Kidney (tissue), 22 donors: ENCODE measurements at places on chromosomes 3 and 15. TPM values are rescaled to one million over a fixed set of nuclear protein-coding genes. Genes with fewer than 3 reads are reported as not detected.

DNA sequence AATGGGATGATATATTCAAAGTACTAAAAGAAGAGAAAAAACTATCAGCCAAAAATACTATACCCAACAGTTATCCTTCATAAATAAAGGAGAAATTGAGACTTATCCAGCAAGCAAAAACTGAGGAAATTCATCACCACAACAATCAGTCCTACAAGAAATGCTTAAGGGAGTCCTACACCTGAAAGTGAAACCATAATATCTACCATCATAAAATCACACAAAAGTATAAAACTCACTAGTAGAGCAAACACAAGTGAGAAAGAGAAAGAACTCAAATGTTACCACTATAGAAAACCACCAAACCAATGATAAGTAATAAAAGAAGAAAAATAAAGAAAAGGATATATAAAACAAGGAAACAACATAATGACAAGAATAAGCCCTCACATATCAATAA lies 103.6 kb upstream of the NEO1 start:
- H3K36me3 ChIP-seq, result no peaks in the 10 kb centered on the region
- H3K27me3 ChIP-seq, result no peaks in the 10 kb centered on the region
- no peak overlapping the region for H3K4me3 ChIP-seq
- DNase-seq, result no peak
- H3K4me1 ChIP-seq, result no peaks in the 10 kb centered on the region

IFRD2 gene
- 78.1 TPM for total RNA-seq

MOBP gene
- total RNA-seq, result 0.16 TPM

DNA sequence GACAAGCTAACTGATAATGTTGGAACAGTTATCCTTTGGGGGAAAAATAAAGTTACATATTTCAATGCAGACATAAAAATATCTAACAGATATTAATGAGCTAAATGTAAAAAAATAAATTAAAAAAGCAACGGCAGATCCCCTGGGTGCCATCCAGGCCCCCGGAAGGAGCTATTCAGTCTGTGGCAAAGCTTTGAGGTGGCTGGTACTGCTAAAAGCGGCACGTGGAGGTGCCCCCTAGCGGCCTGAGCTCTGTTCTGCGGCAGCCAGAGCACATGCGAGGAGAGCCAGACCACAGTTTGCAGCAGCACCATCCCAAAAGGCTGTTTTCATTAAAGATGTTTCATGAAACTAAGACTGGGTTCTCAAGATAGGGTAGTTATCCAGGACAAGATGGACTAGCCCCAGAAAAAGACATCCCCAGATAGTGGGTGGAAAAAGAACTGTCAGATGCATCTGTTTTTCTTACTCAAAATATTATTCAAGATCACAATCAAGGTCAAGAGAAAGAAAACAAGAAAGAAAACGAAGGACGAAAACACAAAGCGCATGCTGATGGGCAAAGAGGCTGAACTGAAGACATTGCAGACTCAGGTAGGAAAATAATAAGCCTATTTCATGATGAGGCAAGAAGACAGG lies 18.7 kb downstream of the AP3S2 start:
- no peak overlapping the region for H3K4me3 ChIP-seq
- DNase-seq, result peak; percentile 80
- peaks cover 21% of the 10 kb centered on the region for H3K36me3 ChIP-seq
- no peaks in the 10 kb centered on the region for H3K27me3 ChIP-seq
- no peaks in the 10 kb centered on the region for H3K4me1 ChIP-seq

SLC28A1 gene
- total RNA-seq, result 12.8 TPM

GRCh38 chr3:188792793-188793192 lies 379.0 kb upstream of the TPRG1 start:
- no peaks in the 10 kb centered on the region for H3K36me3 ChIP-seq
- H3K27ac ChIP-seq, result no peak overlapping the region
- no peaks in the 10 kb centered on the region for H3K4me1 ChIP-seq
- H3K27me3 ChIP-seq, result no peaks in the 10 kb centered on the region
- peak; percentile 73 for DNase-seq

- no peaks in the 10 kb centered on the region for H3K27me3 ChIP-seq
- no peak overlapping the region for H3K27ac ChIP-seq
- no peaks in the 10 kb centered on the region for H3K36me3 ChIP-seq
- DNase-seq, result no peak
Measured at GRCh38 chr3:132311316-132311715, 5.9 kb upstream of the ACP3 start.

- no peaks in the 10 kb centered on the region for H3K27me3 ChIP-seq
- no peaks in the 10 kb centered on the region for H3K36me3 ChIP-seq
- H3K27ac ChIP-seq, result no peak overlapping the region
- DNase-seq, result no peak
- no peaks in the 10 kb centered on the region for H3K4me1 ChIP-seq
Measured at GRCh38 chr3:24646790-24647189, 152.1 kb upstream of the THRB start.

DLG1 gene
- 101 TPM for total RNA-seq

GHRL gene
- 1.2 TPM for total RNA-seq

- H3K27ac ChIP-seq, result peak overlapping the region; percentile 95
- peak; percentile 79 for DNase-seq
- H3K36me3 ChIP-seq, result no peaks in the 10 kb centered on the region
- no peaks in the 10 kb centered on the region for H3K27me3 ChIP-seq
Measured at GRCh38 chr15:60477916-60478565, 901 bp downstream of the ICE2 start.

FOXP1 gene
- total RNA-seq, result 87.2 TPM

GRCh38 chr3:190097617-190098016 lies 23.1 kb downstream of the P3H2 start:
- peak; percentile 41 for DNase-seq
- peaks cover 31% of the 10 kb centered on the region for H3K4me1 ChIP-seq
- no peaks in the 10 kb centered on the region for H3K27me3 ChIP-seq
- H3K4me3 ChIP-seq, result no peak overlapping the region
- no peak overlapping the region for H3K27ac ChIP-seq

PRKAR2A gene
- 49.9 TPM for total RNA-seq

GASK1A gene
- 7.3 TPM for total RNA-seq

DNA sequence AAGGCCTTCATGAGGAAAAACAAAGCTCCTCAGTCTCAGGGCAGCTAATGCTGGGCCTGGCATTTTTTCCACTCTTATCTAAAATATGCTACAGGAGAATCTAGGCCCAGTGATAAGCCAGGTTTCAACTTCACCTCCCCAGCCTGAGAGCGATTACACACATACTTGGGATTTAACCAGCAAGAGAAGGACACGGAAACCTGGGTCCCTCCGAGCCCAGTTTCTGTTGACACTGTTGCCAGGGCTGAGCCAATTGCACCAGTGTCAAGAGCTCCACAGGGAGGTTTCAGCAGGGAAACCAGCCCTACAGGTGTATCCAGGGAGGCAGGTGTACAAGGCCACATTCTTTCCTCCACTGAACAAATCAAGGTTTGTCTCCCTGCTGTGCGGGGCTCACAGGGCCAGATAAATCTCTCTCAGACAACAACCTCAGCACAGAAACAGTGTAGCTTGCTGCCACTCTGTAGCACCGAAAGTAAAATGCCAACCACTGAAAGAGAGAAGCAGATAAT lies 85.4 kb downstream of the MAGI1 start:
- H3K4me3 ChIP-seq, result no peak overlapping the region
- H3K36me3 ChIP-seq, result no peaks in the 10 kb centered on the region
- H3K4me1 ChIP-seq, result peaks cover 6% of the 10 kb centered on the region
- DNase-seq, result peak; percentile 77
- H3K27me3 ChIP-seq, result no peaks in the 10 kb centered on the region

RPL29 gene
- 785 TPM for total RNA-seq

GCNT3 gene
- total RNA-seq, result 14.8 TPM

DNA sequence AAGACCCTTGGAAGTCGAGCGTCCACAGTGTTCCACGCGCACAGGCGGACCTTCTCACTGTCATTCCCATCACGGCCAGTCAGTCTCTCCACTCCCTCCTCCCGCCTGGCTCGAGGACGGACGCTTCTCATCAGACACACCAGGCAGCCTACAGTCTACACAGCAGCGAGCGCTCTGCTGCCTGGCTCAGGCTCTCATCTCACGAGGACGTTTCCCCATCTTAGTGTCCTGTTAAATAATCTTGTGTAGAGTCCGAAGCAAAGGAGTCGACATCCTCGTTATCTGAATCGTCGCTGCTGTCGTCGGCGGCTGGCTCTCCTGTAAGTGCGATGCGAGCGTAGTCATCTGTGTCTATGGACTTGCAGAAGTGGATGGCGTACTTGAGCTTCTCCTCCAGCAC lies 12.4 kb upstream of the OCA2 start:
- H3K4me3 ChIP-seq, result no peak overlapping the region
- H3K36me3 ChIP-seq, result peaks cover 7% of the 10 kb centered on the region
- H3K4me1 ChIP-seq, result peaks cover 7% of the 10 kb centered on the region
- no peak overlapping the region for H3K27ac ChIP-seq

DNA sequence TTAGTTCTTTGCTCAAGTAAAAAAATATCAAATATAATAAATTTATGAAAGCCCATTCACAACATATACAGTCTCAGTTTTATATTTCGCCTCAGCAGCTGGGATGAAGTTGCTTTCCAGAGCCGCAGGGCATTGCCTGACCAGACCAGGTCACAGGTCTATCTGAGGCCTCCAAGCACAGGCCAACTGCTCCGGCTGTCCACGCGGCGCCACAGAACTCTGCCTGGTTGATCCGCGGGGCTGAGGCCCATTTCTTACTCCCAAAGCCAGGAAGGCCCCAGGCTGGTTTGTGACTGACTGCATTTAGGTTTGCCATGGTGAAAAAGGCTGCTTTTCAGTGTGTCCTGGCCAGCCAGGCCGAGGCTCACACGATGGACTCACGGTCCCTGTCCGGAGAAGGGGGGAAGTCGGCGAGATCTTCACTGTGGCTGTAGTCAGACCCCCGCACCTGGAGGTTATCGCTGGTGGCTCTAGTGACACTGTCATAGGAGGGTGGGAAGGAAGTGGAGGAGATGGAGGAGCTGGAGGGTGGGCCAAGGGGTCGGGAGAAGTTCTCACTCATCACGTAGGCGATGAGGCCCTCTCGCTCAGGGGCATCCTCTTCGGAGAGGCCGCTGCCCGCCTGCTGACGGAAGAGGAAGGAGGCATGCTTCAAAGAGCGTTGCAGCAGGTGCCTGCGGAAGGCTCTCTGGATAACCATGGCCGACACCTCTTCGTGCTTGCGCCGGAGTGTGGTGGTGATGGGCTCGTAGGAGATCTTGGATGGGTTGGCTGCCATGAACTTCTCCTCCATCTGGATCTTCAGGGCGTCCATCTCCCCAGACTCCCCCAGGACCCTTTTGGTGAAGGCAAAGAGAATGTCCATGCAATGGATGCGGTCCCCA lies 54.1 kb downstream of the EXOG start:
- no peak overlapping the region for H3K27ac ChIP-seq
- peak; percentile 26 for DNase-seq
- no peak overlapping the region for H3K4me3 ChIP-seq
- no peaks in the 10 kb centered on the region for H3K36me3 ChIP-seq
- no peaks in the 10 kb centered on the region for H3K4me1 ChIP-seq

DNA sequence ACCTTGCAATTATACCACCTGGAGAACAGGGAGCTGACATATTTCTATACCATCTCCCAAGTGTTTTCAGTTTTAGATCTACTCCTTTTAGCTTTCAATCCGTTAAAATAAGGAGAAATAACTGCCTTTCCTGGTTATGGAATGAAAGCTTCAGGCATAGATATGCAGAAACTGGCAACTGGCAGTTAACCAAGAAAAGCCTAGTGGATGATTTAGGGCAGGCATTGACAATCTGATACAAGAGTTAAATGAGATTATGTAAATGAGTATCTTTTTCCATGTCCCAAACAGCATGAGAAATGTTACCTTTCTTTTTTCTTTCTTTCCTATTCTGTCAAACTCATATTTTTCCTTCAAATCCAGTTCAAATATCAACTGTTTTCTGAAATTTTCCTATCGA lies 689.1 kb upstream of the DPPA4 start:
- H3K27ac ChIP-seq, result no peak overlapping the region
- no peaks in the 10 kb centered on the region for H3K27me3 ChIP-seq
- H3K36me3 ChIP-seq, result no peaks in the 10 kb centered on the region
- DNase-seq, result no peak
- H3K4me3 ChIP-seq, result no peak overlapping the region
- no peaks in the 10 kb centered on the region for H3K4me1 ChIP-seq

- H3K4me1 ChIP-seq, result no peaks in the 10 kb centered on the region
- H3K4me3 ChIP-seq, result no peak overlapping the region
- no peaks in the 10 kb centered on the region for H3K36me3 ChIP-seq
- DNase-seq, result no peak
- no peak overlapping the region for H3K27ac ChIP-seq
Measured at GRCh38 chr3:152885076-152885475, 50.1 kb downstream of the P2RY1 start.

DNA sequence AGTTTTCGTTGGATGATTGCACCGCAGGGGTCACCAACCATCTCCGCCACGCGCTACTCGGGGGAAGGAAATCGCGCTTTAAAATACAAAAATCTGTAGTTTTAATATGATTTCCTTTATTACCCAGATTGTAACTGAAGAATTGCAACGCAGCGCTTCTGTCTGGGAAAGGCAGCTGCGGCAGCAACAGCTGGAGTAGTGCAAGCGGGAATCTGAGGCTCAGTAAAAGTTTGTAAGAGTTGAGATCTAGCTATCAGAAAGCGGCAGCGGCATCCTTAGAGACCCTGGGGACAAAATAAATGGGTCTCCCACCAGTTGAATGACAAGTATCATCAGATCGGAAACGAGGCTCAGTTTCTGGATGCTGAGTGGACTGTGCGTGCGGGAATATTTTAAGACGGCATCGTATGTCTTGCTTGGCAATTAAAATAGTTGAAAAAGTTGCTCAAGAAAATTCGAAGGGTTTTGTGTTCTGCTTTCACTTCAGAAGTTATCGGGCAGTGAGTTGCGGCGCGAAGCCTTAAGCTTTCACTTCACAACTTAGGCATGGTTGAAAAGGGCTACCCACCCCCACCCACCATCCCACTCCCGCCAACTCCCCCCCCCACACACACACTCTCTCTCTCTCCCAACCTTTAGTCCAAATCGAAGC lies 2.7 kb downstream of the MECOM start:
- peaks cover 11% of the 10 kb centered on the region for H3K4me1 ChIP-seq
- peaks cover 32% of the 10 kb centered on the region for H3K27me3 ChIP-seq
- H3K27ac ChIP-seq, result peak overlapping the region; percentile 97
- peak; percentile 55 for DNase-seq
- no peaks in the 10 kb centered on the region for H3K36me3 ChIP-seq

DNA sequence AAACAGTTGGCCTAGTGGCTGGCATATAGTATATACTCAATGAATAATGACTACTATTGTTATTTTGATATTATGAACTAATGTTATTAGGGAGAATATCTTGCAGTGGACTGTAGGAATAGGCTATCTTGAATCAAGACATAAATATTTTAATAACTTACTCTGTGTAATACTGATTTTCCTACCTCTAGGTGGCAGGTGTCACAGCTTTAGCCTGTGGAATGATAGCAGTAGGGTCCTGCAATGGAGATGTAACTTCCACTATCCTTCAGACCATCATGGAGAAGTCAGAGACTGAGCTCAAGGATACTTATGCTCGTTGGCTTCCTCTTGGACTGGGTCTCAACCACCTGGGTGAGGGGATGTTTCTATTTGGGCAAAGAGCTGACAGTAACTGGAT lies 6.5 kb downstream of the PSMD2 start:
- H3K4me1 ChIP-seq, result no peaks in the 10 kb centered on the region
- H3K36me3 ChIP-seq, result peaks cover 62% of the 10 kb centered on the region
- DNase-seq, result no peak
- H3K27ac ChIP-seq, result no peak overlapping the region

GRCh38 chr15:80514071-80514780 lies 110.0 kb downstream of the ARNT2 start:
- H3K27ac ChIP-seq, result no peak overlapping the region
- H3K36me3 ChIP-seq, result peaks cover 4% of the 10 kb centered on the region
- H3K4me1 ChIP-seq, result no peaks in the 10 kb centered on the region
- no peak for DNase-seq
- H3K27me3 ChIP-seq, result no peaks in the 10 kb centered on the region

C2CD4A gene
- total RNA-seq, result 5.3 TPM
